Brain (organoid and tissue), 16 donors: ENCODE measurements at places on chromosomes 2 and 18.

- no peak for DNase-seq
Observed at GRCh38 chr2:226888378-226888965, 52.6 kb downstream of the RHBDD1 start.

DNA sequence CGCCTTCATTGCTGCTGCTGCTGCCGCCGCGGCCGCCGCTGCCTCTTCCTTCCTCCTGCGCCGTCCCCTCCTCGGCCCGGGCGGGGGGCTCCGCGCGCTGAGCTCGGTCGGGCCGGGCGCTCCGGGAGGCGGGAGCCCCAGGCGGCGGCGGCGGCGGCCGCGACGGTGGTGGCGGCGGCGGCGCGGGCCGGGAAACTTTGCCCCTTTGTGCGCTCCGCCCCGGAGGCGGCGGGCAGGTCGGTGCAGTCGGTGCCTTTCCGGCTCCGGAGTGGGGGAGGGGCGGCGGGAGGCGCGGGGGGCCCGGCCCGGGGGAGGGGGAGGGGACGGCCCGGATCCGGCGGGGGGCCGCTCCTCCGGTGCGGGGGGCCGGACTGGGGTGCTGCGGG is 205 bp downstream of the TET3 start:
- no peak for DNase-seq

DNA sequence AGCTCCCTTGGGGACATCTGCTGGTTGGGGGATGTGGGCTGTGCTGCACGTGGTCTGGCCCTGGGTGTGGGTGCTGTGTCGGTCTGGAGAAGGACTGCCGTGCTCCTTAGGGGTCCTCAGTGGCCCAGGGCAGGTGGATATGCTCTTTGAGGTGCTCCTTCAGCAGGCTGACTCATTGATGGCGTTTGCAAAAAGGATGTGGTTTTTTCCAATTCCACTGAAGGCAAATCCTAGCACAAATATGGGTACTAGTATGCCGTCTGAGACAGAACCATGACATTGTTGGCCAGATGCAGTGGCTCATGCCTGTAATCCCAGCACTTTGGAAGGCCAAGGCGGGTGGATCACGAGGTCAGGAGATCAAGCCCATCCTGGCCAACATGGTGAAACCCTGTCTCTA is 3.3 kb downstream of the PPP1R7 start:
- DNase-seq = no peak

DNA sequence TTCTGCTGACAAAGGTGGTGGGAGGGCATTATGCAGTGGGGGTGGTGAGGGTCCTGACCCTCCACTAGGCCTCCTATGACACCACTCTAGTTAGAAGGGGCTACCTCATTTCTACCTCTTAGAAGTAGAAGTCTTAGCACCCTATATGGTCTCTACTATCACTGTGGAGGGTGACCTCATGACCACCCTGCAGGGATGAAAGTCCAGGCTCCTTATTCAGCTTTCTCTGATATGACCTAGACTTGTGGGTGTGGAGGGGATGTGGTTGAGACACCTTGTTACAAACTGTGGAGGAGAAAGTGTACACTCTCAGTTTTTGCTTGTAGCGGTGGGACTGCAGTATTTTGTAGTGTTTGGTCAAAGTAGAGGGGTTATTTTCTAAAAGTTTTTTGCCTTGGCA is 18.6 kb downstream of the TMEM182 start:
- DNase-seq = no peak

- no peak for DNase-seq
Observed at GRCh38 chr2:143574069-143574468, 444.9 kb downstream of the ARHGAP15 start.

- DNase-seq = no peak
Observed at GRCh38 chr2:241726459-241726858, 8.0 kb upstream of the D2HGDH start.

- no peak for DNase-seq
Observed at GRCh38 chr18:36176711-36177110, 10.6 kb upstream of the MOCOS start.

DNA sequence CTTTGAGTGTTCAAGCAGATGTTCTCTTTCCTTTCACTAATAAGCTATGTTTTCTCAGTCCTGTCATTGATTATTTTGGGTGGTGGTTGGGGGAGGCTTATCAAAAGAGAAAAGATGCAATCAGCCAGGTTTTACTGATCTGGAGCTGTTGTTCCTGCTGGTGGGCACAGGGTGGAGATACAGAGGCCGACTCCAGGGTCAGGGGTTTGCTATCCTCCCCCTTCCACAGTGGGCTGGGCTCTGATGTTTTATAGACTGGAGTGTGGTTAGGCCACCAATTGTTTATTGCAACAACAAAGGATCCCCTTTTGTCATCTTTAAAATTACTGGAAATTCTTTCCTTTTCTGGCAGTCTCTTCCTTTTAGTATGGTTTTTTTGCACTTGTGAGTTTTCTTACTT is 120.5 kb downstream of the TANC1 start:
- DNase-seq = no peak

DNA sequence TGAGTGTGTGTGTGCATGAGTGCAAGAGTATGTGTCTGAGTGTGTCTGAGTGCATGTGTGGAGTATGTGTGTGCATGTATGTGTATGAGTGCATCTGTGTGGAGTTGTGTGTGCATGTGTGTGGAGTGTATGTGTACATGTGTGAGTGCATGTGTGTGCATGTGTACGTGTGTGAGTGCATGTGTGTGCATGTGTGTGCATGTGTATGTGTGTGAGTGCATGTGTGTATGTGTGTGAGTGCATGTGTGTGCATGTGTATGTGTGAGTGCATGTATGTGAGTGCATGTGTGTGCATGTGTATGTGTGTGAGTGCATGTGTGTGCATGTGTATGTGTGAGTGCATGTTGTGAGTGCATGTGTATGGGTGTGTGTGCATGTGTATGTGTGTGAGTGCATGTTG is 23.7 kb downstream of the TOGARAM2 start:
- DNase-seq = no peak

DNA sequence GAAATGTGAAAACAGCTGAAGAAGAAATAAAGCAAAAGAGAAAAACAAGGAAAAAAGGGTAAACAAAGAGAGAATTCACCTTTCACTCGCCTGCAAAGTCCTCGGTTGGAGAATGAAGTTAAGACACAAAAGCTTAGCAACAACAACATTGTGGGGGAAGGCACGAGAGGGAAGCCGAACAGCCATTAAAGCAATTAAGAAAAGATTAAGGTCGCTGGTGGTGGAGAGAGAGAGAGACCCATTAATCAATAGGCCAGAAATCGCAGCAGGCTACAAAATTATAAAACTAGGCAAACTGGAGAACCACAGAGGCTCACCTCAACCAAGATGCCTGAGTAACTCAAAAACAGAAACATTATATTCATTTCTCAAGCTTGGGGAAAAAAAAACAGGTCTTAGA is 120.0 kb upstream of the SIX3 start:
- no peak for DNase-seq

GRCh38 chr2:11540148-11540995 is 6.5 kb downstream of the GREB1 start:
- DNase-seq = peak; percentile 45

- DNase-seq = no peak
Observed at GRCh38 chr18:38009320-38009719, 443.7 kb upstream of the CELF4 start.

- DNase-seq = no peak
Observed at GRCh38 chr2:174436351-174436750, 40.8 kb downstream of the SCRN3 start.

- DNase-seq = no peak
Observed at GRCh38 chr2:85838181-85838580, 50.6 kb downstream of the ST3GAL5 start.

- no peak for DNase-seq
Observed at GRCh38 chr2:117086943-117087250, 727.6 kb upstream of the DDX18 start.

GRCh38 chr18:45467945-45468344 is 147.3 kb upstream of the SLC14A2 start:
- peak; percentile 45 for DNase-seq

DNA sequence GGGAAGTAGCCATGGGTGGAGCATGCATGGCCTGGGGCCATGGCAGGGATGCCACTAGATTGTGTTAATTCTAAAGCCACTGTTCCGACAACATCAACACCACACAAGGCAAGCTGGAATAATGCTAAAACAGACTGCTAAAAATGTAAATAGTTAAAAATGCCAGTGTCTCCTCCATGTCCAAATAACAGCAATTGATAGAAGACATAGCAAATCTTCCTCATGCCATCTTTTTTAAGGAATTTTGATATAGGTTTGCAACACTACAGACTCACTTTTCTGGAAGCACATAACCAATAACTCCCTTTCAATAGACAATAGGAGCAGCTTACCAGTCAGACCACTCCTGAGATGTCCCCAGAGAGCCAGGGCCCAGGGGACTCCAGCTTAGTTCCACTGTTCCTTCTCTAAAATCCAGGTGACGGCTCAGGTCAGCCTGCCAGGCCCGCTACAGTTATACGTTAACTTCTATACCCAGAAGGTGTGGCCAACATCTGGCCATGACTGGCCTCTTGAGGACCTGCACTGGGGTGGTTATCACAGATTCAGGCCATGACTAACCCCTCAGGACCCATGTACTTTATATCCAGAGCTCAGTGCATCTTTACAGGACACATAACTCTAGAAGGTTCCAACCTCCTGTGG is 20.3 kb downstream of the TUBB6 start:
- DNase-seq = no peak

DNA sequence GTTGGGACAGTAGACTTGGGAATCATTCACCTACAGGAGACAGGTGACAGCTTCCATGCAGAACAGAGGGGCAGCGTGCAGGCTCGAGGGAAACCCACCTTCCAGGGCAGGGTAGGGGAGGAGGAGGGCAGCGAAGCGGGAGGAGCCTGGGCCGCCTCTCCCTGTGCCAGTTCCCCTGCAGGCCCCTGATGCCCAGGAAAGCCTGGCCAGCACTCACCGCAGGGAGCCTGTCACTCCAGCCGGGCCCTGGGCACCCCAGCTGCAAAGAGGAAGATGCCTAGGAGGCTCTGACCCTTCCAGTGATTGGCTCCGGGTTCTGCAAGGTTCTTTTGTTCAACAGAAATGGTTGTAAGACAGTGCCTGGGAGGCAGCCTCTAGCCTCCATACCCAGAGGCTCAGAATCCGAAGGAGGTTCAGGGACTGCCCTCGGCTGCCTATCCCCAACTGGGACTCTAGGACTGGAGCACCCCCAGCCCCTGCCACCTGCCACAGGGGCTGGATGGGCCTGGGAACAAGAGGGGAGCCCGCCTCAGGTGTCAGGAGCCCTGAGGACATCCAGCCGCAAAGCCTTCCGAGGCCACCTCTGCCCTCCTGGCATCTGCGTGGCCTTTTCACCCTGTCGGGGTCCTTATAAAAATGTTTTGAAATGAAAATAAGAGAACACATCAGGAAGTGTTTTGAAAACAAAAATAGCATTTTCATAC is 103.2 kb downstream of the PTGR3 start:
- DNase-seq = no peak

- no peak for DNase-seq
Observed at GRCh38 chr2:4673025-4673489, 969.7 kb downstream of the DCDC2C start.

DNA sequence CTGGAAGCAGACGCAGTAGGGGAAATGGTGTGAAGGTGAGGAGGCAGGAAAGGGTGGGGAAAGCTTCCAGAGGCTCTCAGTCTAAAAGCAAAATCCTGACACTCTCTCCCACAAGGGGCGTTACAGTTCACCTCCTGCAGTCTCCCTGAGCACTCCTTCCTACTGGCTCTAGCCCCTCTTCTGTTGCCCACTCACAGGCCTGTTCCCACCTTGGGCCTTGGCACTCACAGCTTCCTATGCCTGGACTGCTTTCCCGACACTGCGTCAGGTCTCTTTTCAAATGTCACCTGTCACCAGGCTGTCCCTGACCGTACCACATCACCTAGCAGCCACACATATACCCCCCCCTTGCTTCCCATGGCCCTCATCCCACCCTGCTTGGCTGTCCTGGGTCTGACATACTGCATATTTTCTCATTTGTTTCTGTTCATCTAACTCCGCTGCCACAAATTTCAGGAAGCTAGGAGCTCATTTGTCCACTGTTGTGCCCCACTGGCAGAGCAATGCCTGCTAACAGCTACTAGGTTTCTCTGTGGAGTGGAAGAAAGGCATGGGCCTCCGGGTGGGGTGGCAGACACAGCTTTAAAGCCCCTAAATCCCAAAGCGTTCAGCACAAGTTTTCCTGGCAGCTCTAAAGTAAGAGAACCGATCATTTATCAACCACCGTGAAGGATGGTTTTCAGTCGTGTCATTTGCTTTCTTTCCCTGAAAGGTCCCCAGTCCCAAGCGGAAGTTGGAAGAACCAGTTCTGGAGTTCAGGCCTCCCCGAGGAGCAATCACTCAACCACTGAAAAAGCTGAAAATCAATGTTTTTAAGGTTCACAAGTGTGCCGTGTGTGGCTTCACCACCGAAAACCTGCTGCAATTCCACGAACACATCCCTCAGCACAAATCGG is 118.8 kb downstream of the ZNF532 start:
- no peak for DNase-seq

DNA sequence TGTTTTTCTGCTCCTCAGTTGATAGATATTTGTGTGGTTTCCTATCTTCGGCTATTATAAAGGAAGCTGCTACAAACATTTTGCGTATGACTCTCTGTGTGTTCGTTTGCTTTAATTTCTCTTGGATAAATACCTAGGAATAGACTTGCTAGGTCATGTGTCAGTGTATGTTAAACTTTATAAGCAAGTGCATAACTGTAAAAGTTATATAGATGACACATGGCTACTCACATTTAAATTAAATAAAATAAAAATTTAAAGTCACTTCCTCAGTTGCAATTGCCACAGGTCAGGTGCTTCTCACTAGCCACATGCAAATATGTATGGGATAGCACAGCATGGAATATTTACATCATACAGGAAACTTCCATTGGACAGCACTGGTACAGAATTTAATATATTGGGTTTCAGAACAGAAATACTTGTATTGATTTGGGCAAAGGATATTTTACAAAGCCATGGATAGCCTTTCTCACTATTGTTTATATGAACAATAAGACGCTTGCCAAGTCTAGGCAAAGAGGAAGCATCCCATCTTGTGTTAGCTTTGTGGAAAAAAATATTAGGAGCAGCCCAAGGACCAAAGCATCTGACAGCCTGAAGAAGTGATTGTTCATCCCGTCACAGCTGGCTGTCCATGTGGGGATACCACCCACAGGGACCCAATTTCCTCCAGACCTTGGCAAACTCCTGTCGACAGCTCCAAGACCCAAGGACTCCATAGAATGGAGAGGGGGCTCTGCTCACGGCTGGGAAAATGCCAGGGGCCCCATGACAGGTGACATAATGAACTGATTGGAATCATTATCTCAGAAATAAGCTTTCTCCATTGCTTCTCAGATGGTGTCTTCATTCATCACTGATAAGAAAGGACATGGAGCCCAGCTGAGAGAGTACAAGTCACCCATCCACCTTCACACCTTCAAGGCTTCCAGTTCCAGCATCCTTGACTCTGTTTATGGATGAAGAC is 196.7 kb downstream of the SH3BP4 start:
- DNase-seq = no peak

DNA sequence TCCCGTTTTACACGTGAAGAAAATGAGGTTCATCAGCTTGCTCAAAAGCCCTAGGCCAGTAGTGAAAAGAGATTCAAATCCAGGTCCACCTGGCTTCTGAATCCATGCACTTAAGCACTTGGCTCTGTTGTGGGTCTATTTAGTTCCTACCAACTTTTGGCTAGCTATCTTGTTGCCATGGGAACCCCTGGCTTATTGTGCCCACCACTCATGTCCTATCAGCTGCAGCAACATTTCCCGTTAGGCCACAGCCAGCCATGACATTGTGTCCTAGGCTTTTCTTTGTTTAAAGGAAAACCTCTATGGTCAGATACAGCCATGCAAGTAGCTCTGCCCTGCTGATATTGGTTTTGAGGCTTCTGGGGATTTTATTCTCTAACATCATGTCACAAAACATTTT is 49.8 kb downstream of the PLEK start:
- peak; percentile 65 for DNase-seq

GRCh38 chr2:170524828-170525565 is 190.1 kb upstream of the SP5 start:
- no peak for DNase-seq
